ENCODE measurements at places on chromosomes 7 and 10.
A peak's percentile ranks its signal among the peaks of the same experiment; 100 is the strongest.

DNA sequence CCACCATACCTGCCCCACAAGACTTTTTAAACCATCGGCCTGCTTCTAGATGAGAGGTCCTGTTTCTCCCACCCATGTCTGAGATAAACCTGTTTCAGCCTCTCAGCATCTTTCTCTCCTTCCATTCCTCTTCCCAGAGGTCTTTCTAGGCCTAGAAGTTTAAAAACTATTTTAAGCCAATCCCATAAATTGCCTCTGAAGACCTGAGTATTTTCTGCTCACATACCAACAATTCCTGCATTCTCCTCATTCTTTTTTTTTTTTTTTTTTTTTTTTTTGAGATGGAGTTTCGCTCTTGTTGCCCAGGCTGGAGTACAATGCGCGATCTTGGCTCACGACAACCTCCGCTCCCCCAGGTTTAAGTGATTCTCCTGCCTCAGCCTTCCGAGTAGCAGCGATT is 262.9 kb upstream of the AUTS2 start:
- DNase-seq, result no peak

GRCh38 chr10:47322300-47323061 is at the start of gene GDF2:
Gene GDF2, plus strand, starts transcription at chr10:47322454. Its CDS starts 215 bp downstream, at chr10:47322669.
- DNase-seq, result no peak

DNA sequence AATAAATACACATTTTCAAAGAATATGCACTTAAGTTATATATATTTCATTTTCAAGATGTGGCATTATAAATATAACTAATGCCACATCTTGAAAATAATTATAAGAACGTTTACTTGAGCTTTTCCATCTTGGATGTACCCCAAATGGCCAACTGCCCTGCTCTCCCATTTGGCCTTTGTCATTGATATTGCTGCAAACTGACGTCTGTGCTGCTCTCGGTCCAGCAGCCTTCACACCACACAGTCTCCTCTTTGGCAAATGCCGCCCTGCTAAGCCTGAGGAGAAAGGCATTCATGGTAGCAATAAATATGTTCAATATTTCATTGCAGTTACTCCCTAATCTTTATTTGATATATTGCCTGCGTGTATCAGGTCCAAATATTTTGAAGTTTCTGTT is 384.6 kb upstream of the ADARB2 start:
- no peak for DNase-seq

DNA sequence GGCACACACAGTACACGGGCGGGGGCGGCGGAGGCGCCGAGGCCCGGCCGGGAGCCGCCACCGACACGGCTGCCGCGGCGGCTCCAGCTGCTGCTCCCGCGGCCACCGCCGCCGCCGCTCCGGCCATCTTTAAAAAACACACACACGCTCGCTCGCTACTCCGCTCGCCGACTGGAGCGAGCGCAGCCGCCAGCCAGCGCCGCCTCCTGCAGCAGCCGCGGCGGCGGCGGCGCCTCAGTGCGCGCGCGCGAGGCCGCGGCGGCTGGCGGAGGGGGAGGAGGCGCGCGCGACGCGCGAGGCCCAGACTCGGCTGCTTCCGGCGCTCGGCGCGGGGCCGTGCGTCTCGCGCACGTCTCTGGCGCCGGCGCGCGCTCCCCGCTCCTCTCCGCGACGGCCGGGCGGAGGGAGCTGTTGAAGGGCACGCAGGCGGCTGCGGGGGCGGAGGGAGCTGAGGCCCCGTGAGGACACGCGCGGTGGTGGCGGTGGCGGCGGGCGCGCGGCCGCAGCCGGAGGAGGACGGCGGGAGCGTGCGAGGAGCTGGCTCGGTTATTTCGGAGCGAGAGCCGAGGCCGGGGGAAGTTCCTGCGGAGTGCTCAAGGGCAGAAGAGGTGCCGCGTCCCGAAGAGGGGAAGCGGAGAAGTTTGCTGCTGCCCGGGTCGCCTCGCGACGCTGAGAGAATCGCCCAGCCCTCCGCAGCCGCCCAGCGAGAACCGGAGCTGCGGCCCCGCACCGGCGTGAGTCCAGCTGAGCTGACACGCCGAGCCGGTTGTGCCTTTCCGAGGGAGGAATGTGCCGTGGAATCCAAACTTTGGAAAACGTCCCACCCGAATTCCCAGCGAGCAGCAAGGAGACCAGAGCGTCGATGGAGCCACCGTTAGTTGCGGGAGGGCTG is at the start of gene KDM7A:
TSS of gene KDM7A (minus strand) at position 173 of the 892 bp plus-strand sequence. CDS start at position 127, 46 bp downstream.
- peak; percentile 90 for DNase-seq

GRCh38 chr7:33673029-33673700 is 232.2 kb upstream of the BMPER start:
- DNase-seq, result no peak

GRCh38 chr7:140512317-140513000 is 33.2 kb upstream of the MKRN1 start:
- DNase-seq, result peak; percentile 79

DNA sequence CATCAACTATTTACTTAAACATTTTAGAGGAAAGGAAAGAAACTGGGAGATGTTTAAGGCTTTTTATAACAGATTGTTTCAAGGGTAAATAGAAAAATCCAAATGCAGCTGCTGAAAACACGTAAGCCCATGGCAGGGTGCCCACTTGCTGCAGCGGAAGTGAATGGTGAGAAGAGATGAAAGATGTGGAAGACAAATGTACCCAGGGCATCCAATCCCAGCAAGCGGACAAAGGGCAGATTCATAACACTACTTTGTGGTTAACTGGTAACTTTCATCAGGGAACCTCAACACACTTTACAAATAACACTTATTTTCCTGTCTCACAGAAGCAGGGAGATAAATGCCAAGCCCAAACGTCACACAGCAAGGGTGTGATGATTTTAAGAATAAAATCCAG is 358.4 kb downstream of the KCNMA1 start:
- DNase-seq, result no peak

GRCh38 chr10:70271996-70272924 is 11.5 kb downstream of the NPFFR1 start:
- DNase-seq, result no peak

DNA sequence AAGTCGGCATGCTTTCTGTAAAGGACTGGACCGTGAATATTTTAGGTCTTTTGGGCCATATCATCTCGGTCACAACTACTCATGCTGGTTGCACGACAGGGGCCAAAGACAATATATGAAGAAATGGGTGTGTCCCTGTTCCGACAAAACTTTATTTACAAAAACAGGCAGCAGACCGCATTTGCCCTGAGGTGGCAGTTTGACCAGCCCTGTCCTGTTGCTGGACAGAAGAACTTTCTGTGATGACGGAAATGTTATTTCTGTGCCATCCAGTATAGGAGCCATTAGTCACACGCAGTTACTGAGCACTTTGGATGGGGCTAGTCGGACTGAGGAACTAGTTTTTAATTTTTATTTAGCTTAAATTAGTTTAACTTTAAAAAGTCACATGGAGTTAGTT is 112.8 kb upstream of the CARD11 start:
- no peak for DNase-seq

- no peak for DNase-seq
Observed at GRCh38 chr7:103121641-103122040, 27.3 kb downstream of the NAPEPLD start.

DNA sequence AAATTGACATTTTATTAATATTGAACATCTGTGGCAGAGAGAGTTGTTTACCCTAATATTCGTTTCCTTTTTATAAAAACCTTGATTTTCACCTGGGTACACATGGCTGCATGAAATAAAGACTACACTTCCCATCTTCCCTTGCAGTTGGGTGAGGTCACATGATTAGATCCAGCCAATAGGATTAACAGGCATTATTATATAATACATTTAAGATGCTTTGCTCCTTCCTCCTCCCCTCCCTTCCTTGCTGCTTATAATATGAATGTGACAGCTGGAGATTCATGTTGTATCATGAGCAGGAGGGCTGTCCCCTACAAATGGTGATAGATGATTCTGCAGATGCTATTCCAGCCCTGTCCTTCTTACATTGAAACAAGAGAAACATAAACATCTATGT is 146.6 kb downstream of the SH2D4B start:
- no peak for DNase-seq

DNA sequence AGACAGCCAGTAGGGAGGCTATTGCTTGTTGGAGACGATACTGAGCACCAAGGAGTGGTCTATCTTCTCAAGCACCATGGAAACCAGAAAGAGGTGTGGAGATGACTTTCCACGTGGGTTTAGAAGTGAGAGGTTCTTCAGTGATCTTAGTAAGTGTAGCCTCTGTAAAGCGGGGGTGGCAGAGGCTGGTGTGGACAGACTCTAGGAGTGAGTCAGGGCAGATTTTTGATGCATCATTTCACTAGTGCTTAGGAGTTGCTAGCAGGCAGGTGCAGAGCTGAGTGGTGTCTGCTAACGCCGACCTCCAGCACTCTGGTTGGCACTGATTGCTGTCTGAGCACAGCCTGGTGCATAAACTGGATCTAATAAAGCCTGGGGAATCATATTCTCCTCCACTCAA is 78.4 kb upstream of the ADO start:
- no peak for DNase-seq

DNA sequence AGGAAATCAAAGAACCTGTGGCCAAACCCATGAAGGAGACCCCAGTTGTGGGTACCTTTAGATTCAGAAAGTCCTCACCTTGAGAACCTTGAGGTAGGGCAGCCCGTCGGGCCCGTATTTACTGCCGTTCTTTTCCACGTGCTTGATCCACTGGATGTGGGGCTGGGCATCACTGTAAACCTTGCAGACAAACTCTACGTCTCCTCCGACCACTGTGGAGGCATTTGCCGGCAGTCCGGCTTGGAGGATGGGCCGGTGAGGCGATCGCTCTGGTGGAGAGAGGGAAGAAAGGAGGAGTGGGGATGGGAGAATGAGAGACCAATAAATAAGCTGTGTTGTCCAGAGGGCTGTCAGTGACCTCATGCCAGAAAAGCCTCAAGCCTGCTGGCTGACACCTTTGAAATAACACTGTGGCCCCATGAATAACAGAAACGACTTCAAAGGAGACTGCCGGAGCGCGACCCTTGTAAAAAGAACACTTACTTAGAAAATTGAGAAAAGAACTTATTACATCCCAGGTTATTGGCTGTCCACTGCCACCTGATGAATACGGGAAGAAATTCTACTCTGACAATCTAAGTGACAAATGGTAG is 78.2 kb downstream of the FGFR2 start:
- no peak for DNase-seq

DNA sequence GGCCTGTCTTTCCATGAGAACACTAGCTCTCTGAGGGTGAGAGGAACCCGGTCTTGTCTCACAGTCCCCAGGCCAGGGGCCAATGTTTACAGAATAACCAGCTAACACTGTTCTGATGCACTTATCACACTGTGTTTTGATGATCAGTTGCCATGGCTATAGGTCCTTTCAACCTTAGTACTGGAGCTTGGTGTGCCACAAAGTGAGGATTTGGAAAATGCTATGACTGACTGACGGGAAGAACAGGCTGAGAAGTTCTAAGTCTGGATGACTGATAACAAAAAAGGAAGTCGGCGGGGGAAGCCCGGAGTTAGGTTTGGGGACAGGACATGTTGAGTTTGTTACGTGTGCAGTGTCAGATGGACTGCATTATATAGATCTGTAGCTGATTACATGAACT is 141.8 kb downstream of the CTTNBP2 start:
- DNase-seq, result no peak

DNA sequence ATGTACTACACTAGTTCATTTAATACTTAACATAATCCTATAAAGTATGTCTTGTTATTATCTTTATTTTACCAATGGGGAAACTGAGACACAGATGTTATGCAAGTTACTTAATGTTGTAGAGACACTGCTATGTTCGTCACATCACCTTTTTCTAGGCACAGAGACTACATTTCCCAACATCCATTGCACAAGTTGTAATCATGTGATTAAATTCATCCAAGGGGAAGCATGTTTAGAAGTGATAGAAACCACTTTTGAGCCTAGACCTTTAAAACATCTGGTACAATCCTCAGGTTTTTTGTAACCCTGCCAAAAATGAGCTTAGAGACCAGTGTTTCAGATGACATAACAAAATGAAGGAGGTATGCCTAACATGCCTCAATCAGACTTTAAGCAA is 386.8 kb upstream of the HPS1 start:
- no peak for DNase-seq

DNA sequence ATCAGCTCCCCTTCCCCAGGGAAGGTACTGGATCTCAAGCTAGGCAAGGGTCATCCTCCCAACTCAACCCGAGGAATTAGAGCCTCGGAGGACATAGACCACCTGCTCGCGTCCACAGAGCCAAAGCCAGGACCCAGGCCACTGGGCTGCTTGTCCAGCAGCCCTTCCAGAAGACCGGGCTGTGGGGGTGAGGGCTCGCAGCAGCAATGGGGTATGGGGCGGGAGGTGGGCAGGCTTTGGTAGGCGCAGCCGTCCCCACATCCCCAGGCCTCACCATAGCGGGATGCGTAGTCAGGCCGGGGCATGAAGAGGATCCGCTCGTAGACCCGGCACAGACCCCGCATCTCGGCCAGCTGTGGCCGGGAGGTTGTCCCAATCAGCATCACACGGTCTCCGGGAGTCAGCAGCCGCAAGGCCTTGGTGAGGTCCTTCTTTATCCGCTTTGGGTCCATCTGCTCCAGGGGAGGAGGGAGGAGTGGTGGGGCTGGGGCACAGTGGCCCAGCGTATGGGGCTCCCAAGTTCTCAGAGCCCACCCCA is 5.0 kb upstream of the ASB10 start:
- DNase-seq, result no peak

- no peak for DNase-seq
Observed at GRCh38 chr10:3700531-3701076, 84.4 kb downstream of the KLF6 start.

DNA sequence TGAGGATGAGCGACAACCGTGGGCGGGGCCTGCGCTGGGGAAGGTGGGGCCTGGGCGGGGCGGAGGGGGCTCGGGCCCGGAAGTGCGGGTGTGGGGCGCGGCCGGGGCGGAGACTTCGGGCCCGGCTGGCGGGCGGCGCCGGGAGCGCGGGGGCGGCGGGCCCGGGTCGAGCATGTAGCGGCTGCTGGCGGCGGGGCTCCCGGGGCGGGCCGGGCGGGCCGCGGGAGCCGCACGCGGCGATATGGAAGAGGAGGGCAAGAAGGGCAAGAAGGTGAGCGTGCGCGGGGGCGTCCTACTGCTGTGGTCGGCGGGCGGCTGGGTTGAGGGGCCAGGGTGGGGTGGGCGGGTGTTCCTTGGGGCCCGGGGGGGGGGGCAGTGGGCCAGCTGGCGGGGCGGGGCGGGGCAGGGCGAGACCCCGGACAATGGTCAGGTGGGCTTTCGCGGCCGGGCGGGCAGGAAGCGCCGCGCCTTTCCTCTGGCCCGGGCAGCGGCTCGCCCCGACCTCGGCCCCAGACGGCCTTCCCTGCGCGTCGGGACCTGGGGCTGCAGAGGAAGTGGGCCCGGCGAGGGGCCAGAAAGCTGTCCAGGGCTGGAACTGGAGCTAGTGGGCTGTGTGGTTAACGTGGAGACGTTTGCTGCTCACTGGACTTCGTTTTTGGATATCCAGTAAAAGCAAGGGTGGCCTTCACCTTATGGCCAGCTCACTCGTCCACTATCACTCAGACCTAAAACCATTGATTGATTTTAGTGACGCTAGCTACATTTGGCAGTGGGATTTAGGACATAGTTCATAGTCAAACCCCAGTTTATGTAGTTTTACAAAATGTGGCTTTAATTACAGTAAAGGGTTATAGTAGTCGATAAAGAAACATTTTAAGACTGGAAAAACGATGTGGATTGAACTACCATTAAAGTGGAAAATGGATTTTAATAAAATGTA is at the start of gene CCM2:
TSS of gene CCM2 (plus strand) at position 109 of the 940 bp plus-strand sequence. CDS start at position 242, 133 bp downstream.
- peak; percentile 44 for DNase-seq
